Stimulated activated CD4-positive, alpha-beta T cell treated with anti-CD3 and anti-CD28 coated beads, Interleukin-12 subunit alpha, Interleukin-12 subunit beta, amount 100 ng/mL, for 48 hours (primary cell): ENCODE measurements at places on chromosomes 6 and 20.

DNA sequence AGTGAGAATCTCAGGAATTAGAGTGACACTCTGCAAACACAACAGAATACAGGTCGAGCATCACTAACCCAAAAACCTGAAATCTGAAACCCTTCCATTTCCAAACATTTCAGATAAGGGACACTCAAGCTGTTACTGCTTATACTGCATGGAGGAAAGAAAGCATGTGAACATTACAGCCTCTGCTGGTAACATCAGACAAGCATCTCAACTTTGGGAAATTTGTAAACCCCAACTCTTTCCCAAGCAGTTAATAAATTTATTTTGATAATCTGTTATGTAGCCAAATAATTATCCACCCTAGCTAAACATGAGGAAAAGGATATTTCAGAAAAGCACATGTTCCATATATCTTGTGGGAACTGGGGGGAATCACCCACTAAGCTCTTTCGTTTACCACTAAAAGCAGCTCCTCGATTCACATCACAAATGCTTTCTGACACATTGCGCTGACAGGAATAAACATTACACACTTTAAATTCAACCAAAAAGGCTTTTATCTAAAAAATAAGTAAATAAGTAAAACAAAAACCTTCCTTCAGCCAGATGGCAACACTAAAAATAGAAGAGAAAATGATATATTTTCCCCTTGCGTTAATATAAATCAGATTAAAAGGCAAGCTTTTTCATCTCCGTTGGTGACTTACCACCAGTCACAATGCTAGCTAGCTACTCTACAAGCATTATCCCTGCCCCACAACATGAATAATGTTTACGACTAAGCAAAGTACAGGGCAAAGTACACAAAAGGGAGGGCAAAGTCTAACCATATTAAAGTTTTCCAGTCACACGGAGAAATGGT lies 120.8 kb downstream of the MAP7 start:
- DNase-seq = no peak

DNA sequence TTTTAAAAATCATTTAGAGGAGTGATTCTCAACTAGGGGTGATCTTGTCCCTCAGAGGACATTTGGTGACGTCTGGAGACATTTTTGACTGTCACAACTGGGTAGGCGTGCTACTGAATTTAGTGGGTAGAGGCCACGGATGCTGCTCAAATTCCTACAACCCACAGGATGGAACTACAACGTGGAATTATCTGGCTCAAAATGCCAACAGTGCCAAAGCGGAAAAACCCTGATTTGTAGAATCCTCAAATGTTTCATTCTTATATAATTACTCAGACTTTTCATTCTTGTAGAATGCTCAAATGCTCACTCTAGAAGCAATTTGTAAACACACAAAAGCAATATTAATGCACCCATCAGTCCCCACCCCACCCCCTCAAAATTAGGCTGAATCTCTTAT lies 229.8 kb downstream of the ZMYND8 start:
- DNase-seq = no peak

- peak; percentile 46 for DNase-seq
Observed at GRCh38 chr20:50561379-50562078, 51.3 kb downstream of the PTPN1 start.

- no peak for DNase-seq
Observed at GRCh38 chr20:50272030-50272723, 81.5 kb downstream of the CEBPB start.

DNA sequence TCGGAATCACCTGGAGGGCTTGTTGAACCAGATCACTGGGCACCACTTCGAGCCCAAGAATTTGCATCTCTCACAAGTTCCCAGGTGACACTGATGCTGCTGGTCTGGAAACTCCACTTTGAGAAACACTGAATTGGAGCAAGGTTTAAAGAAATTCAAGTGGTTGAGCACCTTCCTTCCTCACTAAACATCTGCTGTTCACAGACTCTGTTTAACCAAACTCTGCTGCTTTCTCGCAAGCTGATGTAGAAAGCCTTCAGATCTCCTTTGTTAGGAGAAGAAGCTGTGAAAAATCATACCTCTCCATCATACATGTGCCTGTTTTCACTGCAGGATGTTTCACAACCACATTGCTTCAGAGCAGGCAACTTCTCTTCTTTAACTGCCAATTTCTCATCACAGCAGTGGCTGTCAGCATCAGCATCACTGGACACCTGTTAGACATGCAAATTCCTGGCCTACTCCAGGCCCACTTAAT lies 87.5 kb upstream of the TOP1 start:
- no peak for DNase-seq

DNA sequence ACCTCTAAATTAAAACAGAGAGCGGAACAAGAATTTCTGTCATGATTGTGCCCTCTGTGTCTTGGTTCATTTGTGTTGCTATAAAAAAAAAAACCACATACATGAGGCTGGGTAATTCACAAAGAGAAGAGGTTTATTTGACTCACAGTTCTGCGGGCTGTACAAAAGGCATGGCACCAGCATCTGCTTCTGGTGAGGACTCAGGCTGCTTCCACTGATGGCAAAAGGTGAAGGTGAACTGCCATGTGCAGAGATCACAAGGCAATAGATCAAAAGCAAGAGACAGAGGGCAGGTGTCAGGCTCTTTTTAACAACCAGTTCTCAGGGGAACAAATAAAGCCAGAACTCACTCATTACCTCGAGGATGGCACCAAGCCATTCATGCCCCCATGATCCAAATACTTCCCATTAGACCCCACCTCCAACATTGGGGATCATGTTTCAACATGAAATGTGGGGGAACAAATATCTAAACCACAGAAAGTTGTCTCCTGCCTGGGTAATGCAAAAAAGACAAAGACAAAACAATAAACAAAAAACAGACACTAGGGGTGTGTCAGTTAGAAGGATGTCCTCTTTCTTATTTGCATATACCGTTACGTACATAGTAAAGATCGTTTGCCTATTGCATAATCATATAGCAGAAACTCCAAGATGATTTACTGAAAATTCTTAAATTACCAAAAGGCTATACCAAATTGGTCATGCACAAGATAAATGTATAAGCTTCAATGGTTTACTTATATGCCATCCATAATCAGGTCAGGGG lies 17.0 kb downstream of the SERPINB9 start:
- DNase-seq = no peak

GRCh38 chr6:158219228-158219627 lies 51.1 kb downstream of the GTF2H5 start:
- no peak for DNase-seq

GRCh38 chr20:5691918-5692618 lies 58.1 kb upstream of the SHLD1 start:
- no peak for DNase-seq

GRCh38 chr6:167416676-167417430 lies 92.0 kb downstream of the TTLL2 start:
- no peak for DNase-seq

GRCh38 chr20:61185841-61186601 lies 66.0 kb upstream of the CDH4 start:
- no peak for DNase-seq

GRCh38 chr20:10065154-10065833 lies 30.5 kb downstream of the ANKEF1 start:
- no peak for DNase-seq

- DNase-seq = no peak
Observed at GRCh38 chr20:16052456-16052855, 520.8 kb downstream of the KIF16B start.

DNA sequence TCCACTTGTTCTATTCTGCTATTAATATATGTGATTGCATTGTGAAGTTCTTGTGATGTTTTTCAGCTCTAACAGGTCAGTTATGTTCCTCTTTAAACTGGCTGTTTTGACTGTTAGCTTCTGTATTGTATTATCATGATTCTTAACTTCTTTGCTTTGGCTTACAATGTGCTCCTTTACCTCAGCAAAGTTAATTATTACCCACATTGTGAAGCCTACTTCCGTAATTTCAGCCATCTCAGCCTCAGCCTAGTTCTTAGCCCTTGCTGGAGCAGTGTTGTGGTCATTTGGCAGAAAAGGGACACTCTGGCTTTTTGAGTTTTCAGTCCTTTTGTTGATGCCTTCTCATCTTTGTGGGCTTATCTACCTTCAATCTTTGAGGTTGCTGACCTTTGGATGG lies 440.2 kb downstream of the TBC1D32 start:
- no peak for DNase-seq
